H9 (cell line): ENCODE measurements at places on chromosomes 7 and 10.

GRCh38 chr10:85602713-85603112, 763.9 kb downstream of the GRID1 start:
- no peaks in the 10 kb centered on the region for H3K36me3 ChIP-seq
- peak; percentile 3 for DNase-seq
- H3K27ac ChIP-seq = no peak overlapping the region
- H3K4me1 ChIP-seq = no peaks in the 10 kb centered on the region
- H3K27me3 ChIP-seq = no peaks in the 10 kb centered on the region

DNA sequence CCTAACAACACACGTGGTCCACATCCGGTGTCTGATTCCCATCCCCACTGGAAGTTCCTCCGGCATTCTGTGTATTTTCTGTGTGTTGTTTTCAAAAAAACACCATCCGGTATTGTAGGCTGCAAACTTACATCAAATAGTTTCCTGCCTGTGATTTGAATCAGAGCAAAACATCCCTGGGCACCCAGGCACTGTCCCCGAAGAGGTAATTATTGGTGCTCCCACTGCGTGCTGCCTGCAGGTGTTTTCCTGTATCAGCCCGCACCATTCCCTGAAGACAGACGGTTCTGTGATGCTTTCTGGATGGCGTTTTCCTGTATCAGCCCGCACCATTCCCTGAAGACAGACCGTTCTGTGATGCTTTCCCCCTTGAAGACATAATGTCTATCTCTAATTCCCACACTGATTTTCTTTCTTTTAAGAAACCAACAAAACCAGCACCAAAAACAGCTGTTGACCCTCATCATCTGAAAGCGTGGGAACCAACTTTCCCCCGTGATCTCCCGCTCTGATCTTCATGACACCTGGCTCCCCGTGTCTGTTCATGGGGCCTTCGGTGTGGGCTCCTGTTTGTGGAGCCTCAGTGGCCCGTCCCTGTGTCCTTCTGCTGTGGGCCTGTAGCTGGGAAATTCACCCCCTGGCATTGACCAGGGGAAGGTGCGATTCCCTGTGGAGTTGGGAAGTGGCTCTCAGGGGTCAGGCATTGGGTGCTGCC, 205.3 kb downstream of the ADARB2 start:
- no peaks in the 10 kb centered on the region for H3K4me1 ChIP-seq
- H3K27ac ChIP-seq = no peak overlapping the region
- H3K4me3 ChIP-seq = no peak overlapping the region
- H3K36me3 ChIP-seq = no peaks in the 10 kb centered on the region
- H3K27me3 ChIP-seq = no peaks in the 10 kb centered on the region
- DNase-seq = no peak

DNA sequence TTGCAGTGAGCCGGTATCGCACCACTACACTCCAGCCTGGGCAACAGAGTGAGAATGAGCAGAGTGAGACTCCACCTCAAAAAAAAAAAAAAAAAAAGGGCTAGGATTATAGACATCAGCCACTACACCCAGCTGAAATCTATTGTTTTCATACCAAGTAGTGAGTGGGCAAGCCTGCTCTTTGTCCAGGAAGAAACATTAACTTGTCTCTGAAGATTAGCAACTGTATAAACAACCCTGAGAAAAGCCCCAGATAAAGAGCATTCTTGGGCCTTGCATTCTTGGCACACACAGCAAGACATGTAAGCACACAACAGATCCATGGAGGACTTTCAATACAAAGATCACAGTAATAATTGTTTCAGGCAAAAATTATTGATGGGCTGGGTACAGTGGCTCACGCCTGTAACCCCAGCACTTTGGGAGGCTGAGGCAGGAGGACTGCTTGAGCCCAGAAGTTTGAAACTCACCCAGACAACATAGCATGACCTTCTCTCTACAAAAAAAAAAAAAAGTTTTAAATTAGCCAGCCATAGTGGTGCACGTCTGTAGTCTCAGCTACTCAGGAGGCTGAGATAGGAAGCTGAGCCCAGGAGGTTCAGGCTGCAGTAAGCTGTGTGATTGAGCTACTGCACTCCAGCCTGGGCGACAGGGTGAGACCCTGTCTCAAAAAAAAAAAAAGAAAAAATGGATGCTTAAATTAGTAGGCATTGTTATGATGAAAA, 4.4 kb downstream of the PSPH start:
- H3K4me3 ChIP-seq = no peak overlapping the region
- H3K4me1 ChIP-seq = no peaks in the 10 kb centered on the region
- no peak overlapping the region for H3K27ac ChIP-seq

DNA sequence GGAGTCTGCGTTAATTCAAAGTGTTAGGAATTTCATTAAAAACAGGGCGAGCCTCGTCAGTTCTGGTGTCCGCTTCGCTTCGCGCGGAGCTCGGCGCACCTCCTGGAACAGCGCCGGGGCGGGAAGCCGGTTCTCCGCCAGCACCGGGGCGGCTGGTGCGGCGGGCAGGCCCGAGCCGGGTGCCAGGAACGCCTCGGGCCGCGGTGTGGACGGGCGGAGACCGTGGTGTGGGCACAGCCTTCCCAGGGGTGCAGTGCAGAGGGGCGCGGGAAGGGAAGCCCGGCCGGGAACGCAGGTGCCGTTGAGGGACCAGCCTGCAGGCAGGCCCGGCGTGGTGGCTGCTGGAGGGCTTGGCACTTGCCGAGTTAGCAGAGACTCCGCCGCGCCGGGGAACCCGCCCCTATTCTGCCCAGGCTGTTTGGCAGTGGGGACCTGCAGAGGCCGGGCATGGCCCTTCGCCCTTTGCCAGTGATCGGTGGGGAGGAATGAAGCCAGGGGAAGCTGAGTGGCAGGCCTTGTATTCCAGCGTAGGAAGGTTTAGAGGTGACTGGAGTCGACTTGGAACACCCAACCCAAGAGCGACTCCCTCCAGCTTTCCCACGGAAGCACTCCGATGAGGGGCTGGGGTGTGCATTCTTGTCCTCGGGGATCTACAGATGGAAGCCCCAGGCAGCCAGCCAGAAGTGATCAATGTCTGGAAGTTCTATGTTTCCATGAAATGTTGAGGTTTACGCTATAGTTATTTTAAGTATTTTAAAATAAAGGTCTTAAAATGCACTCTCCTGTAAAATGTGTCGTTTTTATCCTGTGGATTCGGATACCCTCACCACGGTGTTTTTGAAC, 945 bp upstream of the RHEB start:
- DNase-seq = peak; percentile 48
- no peak overlapping the region for H3K27ac ChIP-seq
- H3K4me3 ChIP-seq = peak overlapping the region; percentile 95
- no peaks in the 10 kb centered on the region for H3K4me1 ChIP-seq

DNA sequence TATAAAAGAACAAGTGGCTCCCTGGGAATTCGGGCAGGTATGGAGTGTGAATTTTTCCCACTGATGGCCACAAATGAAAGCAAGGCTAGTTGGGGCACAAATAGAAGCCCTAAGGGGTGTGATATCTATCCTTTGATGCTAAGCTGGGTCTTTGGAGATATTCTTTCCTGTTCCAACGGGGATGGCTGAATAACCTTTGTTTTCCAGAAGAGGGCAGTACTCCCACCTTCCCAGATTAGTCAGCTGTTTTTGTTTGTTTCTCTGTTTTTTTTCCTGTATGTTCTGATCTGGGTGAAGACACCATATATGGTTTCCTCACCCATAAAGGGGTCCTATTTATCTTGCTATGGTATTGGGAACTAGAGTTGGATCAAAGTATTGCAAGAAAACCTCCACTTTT, 947.7 kb upstream of the SORCS1 start:
- no peak overlapping the region for H3K27ac ChIP-seq
- H3K4me1 ChIP-seq = no peaks in the 10 kb centered on the region
- H3K36me3 ChIP-seq = no peaks in the 10 kb centered on the region
- no peaks in the 10 kb centered on the region for H3K27me3 ChIP-seq

- no peak overlapping the region for H3K27ac ChIP-seq
- no peak overlapping the region for H3K4me3 ChIP-seq
- no peak for DNase-seq
These were observed 52.8 kb upstream of the EEPD1 start for GRCh38 chr7:36100226-36100625.

DNA sequence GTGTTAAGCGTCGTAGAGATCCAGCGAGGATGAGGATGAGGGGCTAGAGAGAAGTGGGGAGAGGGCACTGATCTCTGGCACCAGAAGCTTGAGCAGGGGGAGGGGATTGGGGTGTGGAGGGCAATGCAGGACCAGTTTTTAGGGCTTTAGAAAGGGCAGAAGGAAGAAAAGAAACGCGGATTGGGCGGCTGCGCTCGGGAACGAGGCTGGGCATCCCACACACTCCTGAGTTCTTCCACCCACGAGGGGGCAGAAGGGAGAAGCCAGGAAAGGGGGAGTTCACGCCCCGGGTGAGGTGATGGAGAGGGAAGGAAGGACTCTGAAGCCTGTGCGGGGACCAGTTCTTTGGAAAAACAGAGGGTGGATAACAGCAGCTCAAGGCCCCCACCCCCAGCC, 6.1 kb upstream of the VGF start:
- no peak overlapping the region for H3K27ac ChIP-seq
- H3K36me3 ChIP-seq = no peaks in the 10 kb centered on the region
- H3K27me3 ChIP-seq = peaks cover 63% of the 10 kb centered on the region
- peak overlapping the region; percentile 79 for H3K4me3 ChIP-seq
- DNase-seq = no peak
- H3K4me1 ChIP-seq = peaks cover 13% of the 10 kb centered on the region; the same call in 1 of the 2 replicates

- peaks cover 15% of the 10 kb centered on the region; the same call in 1 of the 2 replicates for H3K4me1 ChIP-seq
- H3K27me3 ChIP-seq = no peaks in the 10 kb centered on the region
- no peak overlapping the region for H3K27ac ChIP-seq
- peak; percentile 57 for DNase-seq
- no peak overlapping the region for H3K4me3 ChIP-seq
These were observed 594.9 kb downstream of the REEP3 start for GRCh38 chr10:64115908-64116643.

DNA sequence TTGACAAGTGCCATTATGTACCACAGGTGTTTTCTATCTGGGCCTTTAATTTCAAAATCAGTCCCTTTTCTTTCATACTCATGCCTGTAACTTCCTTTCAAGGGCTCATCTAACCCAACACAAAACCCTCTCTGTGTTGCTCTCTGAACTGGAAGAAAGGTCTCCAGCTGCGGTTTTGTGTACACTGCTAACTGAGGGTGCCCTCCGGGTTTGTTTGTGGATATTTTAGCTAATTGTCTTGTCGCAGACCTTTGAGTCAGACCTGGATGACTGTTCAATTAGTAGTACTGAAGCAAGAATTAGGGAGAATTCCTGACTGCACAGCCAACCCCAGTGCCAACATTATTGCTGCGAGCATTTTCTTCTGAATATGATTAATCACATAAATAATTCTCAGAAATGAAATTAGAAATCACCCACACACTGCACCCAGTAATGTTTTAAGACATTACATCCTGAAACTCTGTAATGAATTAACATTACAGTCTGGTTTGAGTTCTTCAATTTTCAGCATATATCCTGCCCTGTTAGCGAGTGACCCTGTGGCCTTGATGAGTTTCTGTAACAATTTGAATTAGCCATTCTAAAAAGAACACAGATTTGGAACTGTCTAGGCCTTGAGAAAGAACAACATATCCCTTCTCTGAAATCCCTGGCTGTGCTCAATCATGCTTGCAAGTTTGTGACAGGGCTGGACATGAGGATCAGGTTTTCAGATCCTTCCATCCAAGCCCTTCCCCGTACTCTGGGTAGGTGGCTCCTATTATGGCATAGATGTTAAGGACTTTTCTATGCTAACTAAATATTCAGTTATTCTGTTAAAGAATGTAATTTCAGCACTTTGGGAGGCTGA, 460.1 kb downstream of the PLXDC2 start:
- H3K4me1 ChIP-seq = no peaks in the 10 kb centered on the region
- H3K36me3 ChIP-seq = peaks cover 7% of the 10 kb centered on the region; the same call in 2 of the 3 replicates
- H3K27ac ChIP-seq = no peak overlapping the region
- no peak for DNase-seq
- H3K4me3 ChIP-seq = no peak overlapping the region

DNA sequence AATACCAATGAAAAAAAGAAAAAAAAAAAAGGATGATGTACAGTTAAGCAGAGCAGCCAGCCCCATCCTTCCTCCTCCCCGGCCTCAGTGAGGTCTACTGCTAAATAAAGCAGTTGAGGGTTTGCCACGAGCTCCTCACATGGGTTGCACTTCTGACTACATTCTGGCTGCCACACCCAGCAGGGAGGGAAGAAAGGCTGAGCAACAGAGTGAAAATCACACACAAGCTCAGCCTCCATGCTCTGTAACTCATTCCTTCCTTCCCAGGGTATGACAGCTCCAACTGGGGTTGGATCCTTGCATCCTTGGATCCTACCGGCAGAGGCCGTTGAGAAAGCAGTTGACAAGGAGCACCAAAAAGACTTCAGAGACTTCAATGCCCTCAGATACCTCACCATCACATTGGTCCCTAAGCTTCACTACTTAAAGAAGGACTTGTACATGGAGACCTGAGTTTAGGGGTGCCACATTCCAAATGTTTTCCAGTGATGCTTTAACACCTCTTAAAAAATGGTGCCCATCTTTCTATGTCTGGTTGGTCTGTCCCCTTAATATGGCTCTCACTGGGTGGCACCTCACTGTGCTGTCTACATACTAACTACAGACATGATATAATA, 52.9 kb upstream of the PIK3CG start:
- no peaks in the 10 kb centered on the region; the same call in 1 of the 2 replicates for H3K36me3 ChIP-seq
- H3K4me1 ChIP-seq = peaks cover 3% of the 10 kb centered on the region; the same call in 1 of the 2 replicates
- no peak for DNase-seq
- H3K27ac ChIP-seq = no peak overlapping the region

GRCh38 chr7:2927592-2927991, 83.5 kb upstream of the GNA12 start:
- no peaks in the 10 kb centered on the region for H3K4me1 ChIP-seq
- no peak overlapping the region for H3K4me3 ChIP-seq
- H3K27me3 ChIP-seq = no peaks in the 10 kb centered on the region
- no peak overlapping the region for H3K27ac ChIP-seq
- H3K36me3 ChIP-seq = peaks cover 7% of the 10 kb centered on the region
- DNase-seq = peak; percentile 5

- peaks cover 3% of the 10 kb centered on the region; the same call in 1 of the 2 replicates for H3K4me1 ChIP-seq
- no peak overlapping the region for H3K27ac ChIP-seq
- no peaks in the 10 kb centered on the region for H3K27me3 ChIP-seq
- no peak for DNase-seq
- H3K4me3 ChIP-seq = no peak overlapping the region
These were observed 147.5 kb downstream of the WDR37 start for GRCh38 chr10:1203704-1204103.

DNA sequence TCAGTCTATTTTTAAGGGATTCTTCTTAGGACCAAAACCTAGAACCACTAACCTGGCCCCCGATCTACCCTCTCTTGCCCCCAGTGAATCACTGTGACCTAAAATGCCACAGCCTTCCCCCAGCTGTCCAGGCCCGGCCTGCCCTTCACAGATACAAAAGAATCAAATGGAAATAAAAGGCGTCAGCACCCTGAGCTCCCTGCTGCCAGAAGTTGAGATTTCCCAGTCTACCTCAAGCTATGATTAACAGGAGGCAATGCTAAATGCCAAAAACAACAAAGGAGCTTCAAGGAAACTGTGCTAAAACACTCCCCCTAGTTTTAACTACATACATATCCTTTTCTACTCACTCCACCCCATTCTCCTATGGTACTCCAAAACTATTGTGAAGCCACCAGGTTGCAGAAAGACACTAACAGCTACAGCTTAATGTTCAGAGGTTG, 67.8 kb downstream of the GSAP start:
- no peaks in the 10 kb centered on the region for H3K27me3 ChIP-seq
- no peaks in the 10 kb centered on the region for H3K36me3 ChIP-seq
- DNase-seq = no peak
- H3K4me3 ChIP-seq = no peak overlapping the region
